ENCODE measurements at places on chromosomes 16 and 17.

- no peak for DNase-seq
Measured at GRCh38 chr16:80627108-80627507, 86.3 kb downstream of the DYNLRB2 start.

- DNase-seq, result no peak
Measured at GRCh38 chr16:84498223-84498610, 6.2 kb downstream of the MEAK7 start.

DNA sequence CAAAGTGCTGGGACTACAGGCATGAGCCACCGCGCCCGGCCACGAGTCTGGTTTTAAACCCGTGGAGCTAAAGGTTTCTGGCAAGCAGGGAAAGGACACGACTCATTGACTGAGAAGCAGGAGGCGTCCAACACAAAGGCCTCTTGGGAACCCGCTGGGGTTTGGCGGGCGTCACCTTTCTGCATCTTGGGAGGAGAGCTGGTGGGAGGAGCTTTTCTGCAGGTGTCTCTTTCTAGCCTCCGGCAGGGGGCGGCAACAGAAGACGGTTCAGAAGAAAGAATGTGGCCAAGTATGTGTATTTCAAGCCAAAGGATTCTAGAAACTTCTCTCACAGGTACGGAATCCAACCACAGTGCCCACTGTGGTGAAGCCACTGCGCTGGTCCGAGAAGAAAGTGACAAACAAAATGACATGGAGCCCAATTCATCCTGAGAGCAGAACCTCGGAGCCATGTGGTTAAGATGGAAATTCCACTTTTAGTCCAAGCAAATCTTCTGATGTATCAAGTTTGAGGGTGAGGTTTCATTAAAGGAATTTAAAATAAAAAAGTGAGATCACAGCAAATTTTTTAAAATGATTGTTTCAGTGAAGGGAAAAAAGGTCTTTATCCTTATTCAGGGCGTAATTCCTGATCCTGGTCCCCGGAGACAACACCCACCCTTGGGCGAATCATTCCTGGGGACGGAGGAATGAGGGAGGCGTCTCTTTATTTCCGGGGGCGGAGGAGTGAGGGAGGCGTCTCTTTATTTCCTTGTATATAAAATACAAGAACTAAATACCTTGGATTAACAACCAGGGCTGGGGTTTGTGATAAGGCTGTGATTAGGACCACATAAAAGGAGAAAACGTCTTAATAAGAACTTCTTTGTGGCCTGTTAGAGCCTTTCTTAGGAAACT is 97.6 kb downstream of the MRM3 start:
- peak; percentile 3 for DNase-seq

DNA sequence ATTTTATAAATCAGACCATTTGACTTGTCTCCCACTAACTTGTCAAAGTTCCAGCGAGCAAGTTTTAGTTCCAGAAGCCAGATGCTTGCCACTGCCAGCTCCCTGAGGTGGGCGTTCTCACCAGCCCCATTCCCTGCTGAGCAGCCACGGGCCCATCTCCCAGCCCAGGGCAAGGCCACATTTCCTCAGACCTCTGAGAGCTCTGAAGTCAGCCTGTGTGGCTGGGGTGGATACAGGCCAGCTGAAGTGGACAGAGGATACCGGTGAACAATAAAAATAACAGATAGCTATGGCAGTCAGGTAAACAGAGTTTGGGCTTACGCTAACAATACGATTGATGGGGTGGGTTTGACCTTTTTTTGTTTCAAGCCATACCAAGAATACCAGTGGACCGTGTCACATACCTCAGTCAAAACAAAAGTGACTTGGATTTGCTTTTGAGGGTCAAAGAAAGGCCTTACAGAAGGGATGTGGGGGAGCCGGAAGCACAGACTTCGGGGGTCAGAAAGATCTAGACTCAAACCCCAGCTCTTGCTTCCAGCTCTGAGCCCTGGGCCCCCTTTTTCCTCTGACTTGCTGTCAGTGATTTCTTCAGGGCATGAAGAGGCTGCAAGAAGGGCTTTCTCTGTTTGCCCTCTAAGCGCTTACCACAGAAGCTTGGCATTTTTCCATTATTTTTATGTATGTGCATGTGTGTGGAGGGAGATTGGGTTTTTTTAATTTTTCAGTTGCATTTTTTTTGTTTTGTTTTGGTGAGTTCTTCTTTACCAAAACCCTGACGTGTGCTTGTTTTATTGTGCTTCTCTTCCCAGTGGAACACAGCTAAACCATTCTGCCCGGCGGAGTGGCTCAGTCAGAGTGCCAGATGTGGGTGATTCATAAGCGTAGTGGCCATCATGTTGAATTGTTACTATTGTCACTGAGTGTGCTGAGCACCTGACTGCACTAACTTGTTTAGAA is 109.9 kb downstream of the GNAO1 start:
- no peak for DNase-seq

GRCh38 chr16:55508941-55509931 is at the start of gene LPCAT2:
Gene LPCAT2 (plus strand): TSS chr16:55509072. CDS start chr16:55509182, 110 bp downstream.
- no peak for DNase-seq

DNA sequence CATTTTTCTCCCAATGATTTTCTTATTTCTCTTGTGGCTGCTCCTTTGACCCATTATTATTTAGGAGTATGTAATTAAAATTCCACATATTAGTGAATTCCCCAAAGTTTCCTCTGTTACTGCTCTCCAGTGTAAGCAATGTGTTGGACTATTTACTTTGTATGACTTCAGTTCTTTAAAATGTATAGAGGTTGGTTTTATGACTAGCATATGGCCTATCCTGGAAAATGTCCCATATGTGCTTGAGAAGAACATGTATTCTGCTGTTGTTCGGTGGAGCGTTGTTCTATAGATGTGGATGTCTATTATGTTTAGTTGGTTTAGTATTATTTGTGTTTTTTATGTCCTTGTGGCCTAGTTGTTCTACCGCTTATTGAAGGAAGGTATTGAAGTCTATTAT is 6.0 kb upstream of the NT5M start:
- no peak for DNase-seq

DNA sequence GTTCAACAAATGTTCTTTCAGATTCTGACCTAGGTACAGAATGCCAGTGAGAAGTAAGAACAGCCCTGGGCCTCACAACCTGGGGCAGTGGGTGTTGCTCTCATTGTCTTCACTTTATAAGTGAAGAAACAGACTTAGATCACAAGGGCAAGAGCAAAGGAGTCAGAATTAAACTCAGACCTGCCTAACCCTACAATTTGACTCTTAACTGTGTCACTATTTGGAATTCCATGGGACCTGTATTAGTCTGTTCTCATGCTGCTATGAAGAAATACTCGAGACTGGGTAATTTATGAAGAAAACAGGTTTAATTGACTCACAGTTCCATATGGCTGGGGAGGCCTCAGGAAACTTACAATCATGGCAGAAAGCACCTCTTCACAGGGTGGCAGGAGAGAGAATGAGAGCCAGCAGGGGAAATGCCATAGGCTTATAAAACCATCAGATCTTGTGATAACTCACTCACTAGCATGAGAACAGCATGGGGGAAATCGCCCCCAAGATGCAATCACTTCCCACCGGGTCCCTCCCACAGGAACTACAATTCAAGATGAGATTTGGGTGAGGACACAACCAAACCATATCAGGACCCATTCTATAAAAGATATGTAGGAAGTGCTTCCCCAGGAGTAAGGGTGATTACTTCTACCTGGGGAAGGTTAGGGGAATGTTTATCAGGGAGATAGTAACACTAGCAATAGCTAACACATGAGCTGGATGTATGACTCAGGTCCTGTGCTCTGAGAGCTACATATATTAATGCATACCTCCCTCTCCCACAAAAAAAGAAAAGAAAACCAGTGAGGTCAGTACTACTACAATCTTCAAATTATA is 270.1 kb downstream of the SOX9 start:
- no peak for DNase-seq

DNA sequence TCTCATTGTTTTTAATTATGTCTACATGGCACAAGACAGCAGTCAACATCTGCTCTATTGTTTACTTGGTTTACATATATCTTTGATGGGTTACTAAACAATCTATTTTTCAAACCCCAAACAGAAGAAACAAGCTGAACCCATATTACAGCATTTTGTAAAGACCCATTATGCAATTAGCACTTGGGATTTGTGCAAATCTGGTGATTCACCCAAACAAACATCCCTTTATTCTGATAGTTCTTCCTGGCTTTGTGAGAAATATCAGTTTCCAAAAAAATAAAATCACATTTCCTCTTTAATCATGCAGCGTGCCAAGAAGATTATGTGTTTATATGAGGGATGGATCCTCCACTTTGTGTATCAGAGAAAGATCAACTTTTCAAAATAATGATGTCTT is 16.8 kb upstream of the RBFOX1 start:
- DNase-seq, result no peak

- DNase-seq, result no peak
Measured at GRCh38 chr17:44655983-44656710, at the start of gene MEIOC. Gene MEIOC (plus strand): TSS chr17:44656468. CDS start chr17:44656614, 146 bp downstream.

DNA sequence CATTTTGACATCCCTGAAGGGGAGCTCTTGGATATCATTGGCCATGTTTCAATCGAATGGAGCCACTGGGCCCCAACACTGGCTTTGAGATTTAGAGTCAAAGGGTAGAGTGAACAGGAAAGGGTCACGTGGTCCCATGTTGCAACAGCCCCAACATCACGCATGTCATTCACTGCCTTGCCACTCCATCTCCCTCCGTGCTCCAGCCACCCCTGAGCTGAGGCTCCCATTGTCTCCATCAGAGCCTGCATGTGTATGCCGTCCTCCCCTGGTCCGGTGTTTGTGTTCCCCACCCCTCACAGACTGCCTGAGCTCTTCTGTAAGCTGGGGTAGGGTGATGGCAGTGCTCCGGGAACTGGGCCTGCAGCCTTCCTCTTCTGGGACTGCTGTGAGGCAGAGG is 12.1 kb downstream of the NFE2L1 start:
- DNase-seq, result no peak

GRCh38 chr17:5815396-5815795 is 231.1 kb upstream of the NLRP1 start:
- no peak for DNase-seq

DNA sequence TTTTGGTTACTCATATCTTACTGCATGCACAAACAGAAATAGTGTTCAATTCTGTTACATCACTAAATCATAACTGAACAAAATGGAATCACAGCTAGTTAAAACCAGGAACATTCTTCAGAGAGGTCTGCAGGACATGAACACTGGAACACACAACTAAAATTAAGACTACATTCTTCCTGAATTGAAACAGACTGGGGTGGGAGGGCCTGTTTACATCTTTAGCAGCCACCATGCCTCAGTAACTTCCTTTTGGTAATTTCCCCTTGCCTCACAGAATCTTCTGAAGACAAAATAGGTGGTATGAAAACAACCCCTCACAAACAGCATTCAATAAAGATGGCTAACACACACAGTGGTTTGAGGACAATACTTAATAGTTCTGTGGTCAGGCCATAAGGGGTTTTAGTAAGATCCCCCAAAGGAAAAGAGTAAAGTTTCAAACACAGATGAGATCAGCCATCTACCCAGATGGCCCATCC is 6.5 kb downstream of the MARF1 start:
- DNase-seq, result no peak

DNA sequence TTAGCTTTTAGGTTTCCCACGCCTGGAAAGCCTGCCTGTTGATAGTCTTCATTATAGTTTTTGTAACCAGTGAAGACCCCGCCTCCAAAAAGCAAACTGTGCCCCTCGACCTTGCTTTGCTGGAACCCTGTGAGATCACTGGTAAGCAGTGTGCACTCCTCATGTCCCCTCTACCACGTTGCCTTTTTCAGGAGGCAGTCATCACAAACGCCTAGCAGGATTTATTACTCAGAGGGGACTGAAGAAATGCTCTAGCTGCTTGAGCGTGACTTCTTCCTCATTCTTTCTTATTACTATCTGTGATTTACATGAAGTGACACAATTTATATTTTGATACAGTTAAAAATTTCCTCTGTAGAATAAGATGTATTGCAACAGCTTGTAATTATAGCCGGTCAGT is 6.5 kb upstream of the KRTAP3-1 start:
- DNase-seq, result no peak

- DNase-seq, result no peak
Measured at GRCh38 chr17:56826611-56827414, 6.9 kb downstream of the C17orf67 start.

- DNase-seq, result no peak
Measured at GRCh38 chr17:2180768-2181167, 122.8 kb downstream of the SMG6 start.

DNA sequence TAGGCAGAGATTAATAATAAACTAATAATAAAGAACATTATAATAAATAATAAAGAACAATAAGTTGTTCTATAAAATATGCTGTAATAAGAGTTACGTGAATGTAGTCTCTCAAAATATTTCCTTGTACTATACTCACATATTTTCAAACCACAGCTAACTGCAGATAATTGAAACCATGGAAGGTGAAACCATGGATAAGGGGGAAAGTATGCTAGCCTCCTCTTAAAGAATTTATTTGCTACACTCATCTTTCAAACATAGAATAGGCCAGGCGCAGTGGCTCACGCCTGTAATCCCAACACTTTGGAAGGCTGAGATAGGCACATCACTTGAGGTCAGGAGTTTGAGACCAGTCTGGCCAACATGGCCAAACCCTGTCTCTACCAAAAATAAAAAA is 18.5 kb downstream of the CYTH1 start:
- DNase-seq, result no peak

DNA sequence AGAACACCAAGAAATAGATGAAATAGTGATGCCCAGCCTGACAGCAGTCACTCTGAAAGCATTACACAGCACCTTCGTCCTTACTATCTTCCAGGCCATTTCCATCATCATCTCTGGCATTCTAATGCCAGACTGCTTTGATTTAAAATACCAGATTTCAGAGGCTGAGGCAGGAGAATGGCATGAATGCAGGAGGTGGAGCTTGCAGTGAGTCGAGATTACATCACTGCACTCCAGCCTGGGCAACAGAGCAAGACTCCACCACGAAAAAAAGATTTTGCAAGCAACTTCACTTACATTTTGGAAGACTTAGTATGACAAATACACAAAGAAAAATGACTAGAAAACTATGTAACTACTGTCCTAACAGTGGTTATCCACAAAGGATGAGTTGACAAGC is 244.0 kb downstream of the CPPED1 start:
- DNase-seq, result no peak

GRCh38 chr17:82154881-82155331 is 56.9 kb upstream of the FASN start:
- DNase-seq, result no peak

All from stimulated activated CD8-positive, alpha-beta memory T cell treated with anti-CD3 and anti-CD28 coated beads, Interleukin-4, amount 100 ng/mL, for 4 hours (primary cell).